ENCODE measurements at places on chromosomes 1 and 21.
A peak's percentile ranks its signal among the peaks of the same experiment; 100 is the strongest.

DNA sequence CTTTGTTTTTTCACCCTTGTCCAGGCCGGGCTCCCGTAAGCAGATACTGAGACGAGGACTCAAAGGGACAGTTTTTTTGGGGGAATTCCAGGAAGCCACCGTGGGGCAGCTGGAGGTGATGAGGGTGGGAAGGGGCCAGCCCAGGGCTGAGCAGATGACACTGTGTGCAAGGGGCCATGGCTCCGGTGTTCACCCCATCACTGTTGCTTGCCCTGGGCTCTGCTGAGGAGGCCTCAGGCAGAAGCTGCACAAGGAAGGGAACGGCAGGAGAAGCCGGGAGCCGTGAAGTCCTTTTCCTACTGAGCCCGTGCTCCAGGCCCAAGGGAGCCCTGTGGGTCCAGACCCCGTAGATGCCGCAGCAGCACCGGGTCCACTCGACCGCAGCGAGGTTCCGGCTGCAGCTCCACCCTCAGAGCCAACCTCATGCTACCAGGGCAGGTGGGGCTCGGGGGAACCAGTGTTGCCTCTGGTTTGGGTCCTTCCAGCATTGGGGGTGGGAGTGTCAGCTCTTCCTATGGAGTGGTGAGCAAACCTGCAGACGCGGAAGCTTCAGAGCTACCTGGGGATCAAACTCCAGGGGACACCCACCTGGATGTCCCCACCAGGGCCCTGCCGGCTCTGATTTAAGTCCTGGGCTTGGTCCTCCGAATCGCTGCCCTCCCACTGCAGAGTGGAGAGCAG is 4.3 kb upstream of the CALML6 start:
- no peak for DNase-seq

DNA sequence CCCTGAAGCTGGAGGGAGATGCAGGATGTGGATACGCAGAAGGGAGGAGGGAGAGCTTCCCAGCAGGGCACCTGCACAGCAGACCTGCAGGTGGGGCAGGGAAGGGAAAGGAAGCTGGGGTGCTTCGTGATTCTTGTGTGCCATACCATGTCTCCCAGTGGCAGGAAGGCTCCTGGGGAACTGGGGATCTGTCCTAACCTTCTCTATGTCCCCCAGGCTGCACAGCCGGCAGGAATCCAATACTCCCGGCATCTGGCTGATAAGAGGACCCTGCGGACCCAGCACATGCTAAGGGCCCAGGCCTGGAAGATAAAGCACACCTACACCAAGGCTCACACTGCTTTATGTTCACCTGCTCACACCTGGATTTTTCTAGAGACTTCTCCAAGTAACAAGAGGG is 79.4 kb downstream of the ITPKB start:
- no peak for DNase-seq

GRCh38 chr1:237016626-237017025 is 12.4 kb upstream of the MT1HL1 start:
- DNase-seq = no peak

DNA sequence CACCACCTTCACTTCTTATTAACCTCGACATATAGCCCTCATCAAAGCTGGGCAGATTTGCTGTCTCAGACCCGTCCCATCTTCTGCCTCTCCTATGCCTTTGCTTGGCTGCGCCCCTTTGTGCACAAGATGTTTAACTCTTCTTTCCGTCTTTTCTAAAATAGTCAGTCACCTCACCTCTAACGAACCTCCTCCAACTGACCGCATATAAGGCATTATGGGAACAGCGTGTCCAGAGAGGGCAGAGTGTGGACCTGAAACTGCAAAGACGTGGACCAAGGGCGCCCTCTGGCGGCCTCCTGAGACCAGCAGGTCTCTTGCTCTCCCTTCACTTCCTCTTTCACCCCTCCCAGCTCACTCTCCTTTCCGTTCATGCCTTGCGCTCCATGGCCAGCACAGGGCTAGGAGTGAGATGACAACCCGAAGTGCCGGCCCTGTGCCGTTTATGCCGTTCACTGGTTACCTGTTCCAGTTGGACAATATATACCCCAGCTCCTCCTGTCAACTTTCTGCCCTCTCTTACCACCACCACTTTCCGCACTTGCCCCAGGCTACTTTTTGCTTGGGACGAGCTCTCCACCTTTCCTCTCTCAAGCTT is 2.5 kb upstream of the METTL25B start:
- peak; percentile 93 for DNase-seq

- DNase-seq = peak; percentile 97
These were observed 50.2 kb upstream of the WASF2 start for GRCh38 chr1:27539901-27540861.

DNA sequence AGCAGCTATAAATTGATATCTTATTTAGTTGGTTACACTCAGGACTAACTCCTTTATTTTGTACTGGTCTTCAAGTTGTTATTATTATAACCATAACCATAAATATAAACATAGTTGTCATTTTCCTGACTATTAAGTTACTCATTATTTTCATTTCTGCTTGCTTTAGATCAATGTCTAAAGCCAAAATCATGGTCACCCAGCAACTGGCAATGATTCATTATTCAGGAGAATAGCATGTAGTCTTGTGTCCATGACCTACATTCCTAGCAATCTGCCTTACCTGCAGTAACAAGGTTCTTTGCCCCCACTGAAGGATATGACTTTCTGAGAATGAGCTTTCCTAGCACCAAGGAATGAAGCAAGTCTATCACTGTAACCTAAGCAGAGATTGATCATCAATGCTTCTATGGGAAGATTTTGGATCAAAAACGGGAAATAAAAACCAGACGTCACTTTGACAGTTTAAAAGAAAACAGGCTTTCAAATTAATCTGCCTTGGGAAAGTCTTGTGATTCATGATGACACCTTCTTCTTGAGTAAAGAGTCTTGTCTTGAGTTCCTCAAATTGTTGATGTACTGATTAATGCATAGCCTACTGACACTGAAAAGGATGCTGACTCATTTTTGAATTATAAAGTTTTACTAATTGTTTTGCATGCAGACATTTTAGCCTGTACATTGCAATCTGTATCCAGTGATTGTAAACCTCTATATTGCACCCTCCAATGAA is 203.3 kb upstream of the IVNS1ABP start:
- peak; percentile 65 for DNase-seq

DNA sequence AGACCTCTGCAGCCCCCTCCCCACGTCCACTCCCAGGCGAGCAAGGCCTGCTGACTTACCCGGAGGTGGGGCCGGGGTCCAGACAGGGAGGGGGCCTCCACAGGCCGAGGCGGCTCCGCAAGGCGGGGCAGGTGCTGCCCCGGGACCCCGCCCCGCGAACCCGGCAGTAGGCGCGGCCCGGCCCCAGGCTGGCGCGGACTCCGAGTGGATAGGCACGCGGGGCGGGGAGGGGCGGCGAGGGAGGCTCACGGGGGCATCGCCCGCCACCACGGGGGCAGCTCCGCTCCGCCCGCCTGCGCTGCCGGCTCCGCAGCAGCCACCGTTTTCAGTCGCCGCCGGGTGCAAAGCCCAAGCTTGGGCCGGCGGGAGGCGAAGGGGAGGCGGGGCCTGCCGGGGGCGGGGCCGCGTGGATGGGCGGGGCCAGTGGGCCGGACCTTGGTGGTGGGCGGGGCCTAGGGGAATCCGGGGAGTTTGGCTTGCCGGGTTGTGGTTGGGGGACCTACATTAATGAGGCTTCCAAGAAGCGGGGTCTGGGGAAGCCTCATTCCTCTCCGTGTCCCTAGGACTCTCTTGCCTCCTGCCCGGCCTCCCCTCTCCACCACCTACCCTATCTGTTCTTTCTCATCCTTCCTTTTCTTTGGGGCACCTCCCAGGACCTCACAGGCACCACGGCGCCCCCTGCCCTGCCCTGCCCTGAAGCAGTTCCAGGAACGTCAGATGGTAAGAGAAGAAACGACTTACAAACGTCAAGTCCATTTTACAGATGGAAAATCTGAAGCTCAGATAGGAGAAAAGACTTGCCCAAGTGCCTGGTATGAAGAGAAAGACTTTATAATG is at the start of gene RIMS3:
Gene RIMS3, minus strand, starts transcription at position 348 of the 837 bp plus-strand sequence. CDS start 23,757 bp downstream, outside the sequence.
- DNase-seq = peak; percentile 64
